ENCODE measurements at places on chromosomes 1 and 21. TPM values are rescaled to one million over a fixed set of nuclear protein-coding genes. Genes with fewer than 3 reads are reported as not detected.

DNA sequence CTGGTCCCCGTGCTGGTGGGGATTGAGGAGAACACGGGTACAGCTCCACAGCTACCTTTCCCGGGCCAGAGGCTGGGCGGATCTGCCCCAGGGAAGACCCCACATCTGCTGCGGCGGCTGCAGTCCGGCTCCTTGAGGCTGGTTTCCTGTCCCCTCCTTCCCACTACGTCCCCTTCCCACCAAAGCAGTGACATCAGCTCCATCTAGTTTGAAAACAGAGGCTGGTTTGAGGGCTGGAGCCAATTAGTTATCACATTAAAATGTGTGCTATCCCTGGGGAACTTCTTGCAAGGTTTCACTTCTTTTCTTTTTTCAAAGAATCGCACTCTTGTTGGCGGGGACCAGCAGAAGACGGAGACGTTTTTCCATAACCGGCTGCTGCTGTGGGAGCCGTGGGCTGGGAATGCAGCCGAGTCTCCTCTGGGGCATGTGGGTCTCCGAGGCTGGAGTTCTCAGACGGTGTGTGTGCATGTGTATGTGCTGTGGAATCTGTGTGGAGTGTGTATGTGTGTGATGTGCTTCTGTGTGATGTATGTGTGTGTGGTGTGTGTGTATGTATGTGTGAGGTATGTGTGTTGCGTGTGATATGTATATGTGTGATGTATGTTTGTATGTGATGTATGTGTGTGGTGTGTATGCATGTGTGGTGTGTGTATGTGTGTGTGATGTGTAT, 8.9 kb upstream of the PCBP3 start:
- DNase-seq = peak; percentile 84

DNA sequence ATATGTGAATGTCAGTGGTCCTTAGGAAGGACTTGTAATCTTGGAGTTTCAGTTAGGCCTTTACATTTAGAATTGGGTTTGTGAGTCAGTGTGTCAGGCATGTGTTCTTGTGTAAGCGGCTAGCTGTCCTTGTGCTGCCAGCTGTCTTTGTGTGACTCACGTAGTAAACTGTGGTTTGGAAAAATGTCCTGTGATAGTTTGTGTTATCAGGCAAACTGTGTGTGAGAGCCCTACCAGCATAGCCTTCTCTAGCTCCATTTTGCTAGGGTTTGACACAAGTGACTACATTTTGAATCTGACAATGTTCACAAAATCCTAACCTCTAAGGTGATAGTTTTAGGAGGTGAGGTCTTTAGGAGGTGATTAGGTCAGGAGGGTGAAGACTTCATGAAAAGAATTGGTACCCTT, 6.9 kb upstream of the SLC35D1 start:
- no peak for DNase-seq

NVL gene
- 17.5 TPM for polyA plus RNA-seq

RPAP2 gene
- polyA plus RNA-seq = 5.2 TPM

FMO2 gene
- not detected for polyA plus RNA-seq

AMY2A gene
- polyA plus RNA-seq = not detected

- DNase-seq = no peak
These were observed 186.4 kb downstream of the FMN2 start for GRCh38 chr1:240278082-240278481.

GRCh38 chr1:59595774-59596173, 219.0 kb upstream of the HOOK1 start:
- DNase-seq = no peak

VWA5B1 gene
- polyA plus RNA-seq = not detected

GRCh38 chr1:234647758-234648157, 37.8 kb upstream of the IRF2BP2 start:
- no peak for DNase-seq

FAM72C gene
- polyA plus RNA-seq = 2.4 TPM

- no peak for DNase-seq
These were observed 114.0 kb downstream of the PPP1R12B start for GRCh38 chr1:202462342-202463076.

DNA sequence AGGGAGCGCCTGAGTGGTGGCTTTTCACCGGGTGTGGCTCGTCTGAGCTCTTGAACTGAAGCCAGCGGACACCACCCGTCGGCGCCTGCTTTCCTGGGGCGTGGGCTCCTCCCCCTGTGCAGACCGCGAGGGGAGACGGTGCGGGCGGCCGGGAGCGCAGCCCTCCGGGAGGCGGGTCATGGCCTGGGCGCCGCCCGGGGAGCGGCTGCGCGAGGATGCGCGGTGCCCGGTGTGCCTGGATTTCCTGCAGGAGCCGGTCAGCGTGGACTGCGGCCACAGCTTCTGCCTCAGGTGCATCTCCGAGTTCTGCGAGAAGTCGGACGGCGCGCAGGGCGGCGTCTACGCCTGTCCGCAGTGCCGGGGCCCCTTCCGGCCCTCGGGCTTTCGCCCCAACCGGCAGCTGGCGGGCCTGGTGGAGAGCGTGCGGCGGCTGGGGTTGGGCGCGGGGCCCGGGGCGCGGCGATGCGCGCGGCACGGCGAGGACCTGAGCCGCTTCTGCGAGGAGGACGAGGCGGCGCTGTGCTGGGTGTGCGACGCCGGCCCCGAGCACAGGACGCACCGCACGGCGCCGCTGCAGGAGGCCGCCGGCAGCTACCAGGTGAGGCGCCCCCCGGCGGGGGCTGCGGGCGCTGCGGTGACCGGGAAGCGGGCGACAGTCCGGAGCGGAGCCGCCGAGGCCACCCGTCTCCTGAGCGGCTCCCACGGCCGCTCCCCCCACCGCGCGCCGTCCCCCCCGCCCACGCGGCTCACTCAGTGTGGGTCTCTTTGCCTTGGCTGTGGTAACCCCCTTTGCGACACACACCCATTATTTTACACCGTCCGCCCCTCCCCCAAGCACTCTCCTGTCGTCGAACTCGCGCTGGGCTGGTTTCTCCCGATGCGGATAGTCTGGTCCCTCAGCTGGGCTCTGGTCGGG, at the start of gene TRIM58:
TSS of gene TRIM58 (plus strand) at position 119 of the 916 bp plus-strand sequence. CDS start at position 179, 60 bp downstream.
- DNase-seq = peak; percentile 62

AADACL4 gene
- polyA plus RNA-seq = 0.32 TPM

DNA sequence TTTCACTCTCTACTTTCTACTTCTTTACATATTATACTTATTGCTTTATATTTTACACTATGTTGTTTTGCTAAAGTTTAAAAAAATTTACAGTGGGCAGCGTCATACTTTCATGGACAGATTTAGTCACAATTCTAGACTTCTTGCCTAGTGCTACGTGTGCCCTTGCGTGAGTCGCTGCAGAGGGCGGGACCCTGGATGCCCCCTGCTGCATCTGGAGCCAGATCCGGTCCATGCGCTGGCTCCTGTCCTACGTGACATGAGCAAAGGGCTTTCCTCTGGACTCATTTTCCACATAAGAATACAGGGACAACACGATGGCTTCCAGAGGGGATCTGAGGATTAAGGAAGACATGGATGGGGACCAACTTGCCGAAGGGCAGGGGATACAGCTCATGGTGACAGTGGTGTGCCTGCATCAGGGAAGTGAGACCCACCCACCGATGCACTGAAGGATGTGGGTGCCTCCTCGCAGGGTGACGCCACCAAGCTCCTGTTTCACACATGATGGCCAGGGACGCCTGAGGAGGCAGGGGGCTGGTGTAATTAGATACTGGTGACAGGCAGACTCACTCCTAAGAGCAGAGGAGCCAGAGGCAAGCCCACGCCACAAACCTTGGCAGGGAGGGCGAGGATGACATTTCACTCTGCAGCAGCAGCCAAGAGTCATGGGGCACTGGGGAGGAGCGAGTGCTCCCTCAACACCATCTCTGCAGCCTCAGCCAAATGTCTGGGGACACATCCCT, 86.6 kb downstream of the DMRTB1 start:
- DNase-seq = peak; percentile 27

DNA sequence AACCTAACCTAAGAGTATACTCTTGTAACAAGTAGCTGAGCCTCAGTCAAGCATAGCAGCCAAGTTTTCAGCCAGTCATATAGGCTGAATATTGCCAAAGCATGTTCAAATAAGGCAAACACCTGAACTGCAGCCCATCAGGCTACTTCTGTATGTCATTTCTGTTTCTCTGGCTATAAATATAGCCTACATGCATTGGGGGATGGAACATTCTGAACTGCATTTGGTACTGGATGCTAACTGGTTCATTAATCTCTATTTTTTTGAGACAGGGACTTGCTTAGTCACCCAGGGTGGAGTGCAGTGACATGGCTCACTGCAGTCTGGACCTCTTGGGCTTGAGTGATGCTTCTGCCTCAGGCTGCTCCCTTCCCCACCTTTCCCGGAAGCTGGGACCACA, 37.3 kb downstream of the MAST2 start:
- no peak for DNase-seq

TRIM46 gene
- polyA plus RNA-seq = 12.3 TPM

- no peak for DNase-seq
These were observed 153.2 kb downstream of the LRIG2 start for GRCh38 chr1:113226148-113226547.

GRCh38 chr1:182698971-182699370, 14.6 kb upstream of the RGS8 start:
- no peak for DNase-seq

DNA sequence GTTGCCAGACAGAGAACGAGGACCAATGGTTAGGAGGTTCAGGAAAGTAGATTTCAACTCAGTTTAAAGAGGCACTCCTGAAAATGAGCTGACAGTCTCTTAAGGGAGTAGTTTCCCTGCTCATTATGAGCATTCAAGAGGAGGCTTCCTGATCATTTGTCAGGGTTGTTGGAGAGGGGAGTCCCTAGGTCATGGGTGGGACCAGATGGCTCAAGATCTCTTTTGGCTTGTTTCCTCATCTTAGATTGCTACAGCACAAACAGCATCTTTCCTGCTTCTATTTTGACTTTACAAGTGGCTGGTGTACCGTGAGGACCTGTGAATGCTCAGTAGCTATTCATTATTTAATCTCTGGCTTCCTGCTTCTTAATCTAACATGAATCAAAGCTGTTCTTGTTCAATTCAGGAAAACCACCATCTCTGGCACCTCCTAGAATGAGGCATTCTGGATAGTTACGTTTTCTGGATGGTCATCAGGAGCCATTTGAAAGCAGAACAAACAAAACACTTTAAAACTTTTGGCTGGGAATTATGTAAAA, 47.6 kb downstream of the PEX14 start:
- no peak for DNase-seq
